CD4-positive, alpha-beta T cell treated with Interleukin-1 beta for 1 hour (primary cell): ENCODE measurements at places on chromosomes 3 and 15.

- peak; percentile 74 for DNase-seq
These were observed 3.6 kb downstream of the PDIA3 start for GRCh38 chr15:43749690-43750345.

DNA sequence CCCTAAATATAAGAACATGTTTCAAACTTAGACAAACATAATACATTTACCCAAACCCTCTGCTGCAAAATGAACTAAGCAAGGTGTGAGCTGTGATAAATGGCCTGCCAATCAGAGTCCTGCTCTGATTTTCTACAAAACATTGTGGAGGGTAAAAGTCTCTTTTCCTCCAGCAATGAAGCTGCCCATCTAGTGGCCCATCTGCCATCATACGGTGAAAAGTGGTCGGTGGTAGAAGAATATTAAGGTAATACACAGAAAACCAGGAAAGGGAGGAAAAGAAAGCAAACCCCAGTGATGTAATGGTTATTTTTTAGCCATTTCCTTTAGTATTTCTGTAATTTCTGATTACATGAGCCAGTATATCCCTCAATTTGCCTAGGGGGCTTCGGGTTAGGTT is 838.1 kb downstream of the TBL1XR1 start:
- DNase-seq: no peak

DNA sequence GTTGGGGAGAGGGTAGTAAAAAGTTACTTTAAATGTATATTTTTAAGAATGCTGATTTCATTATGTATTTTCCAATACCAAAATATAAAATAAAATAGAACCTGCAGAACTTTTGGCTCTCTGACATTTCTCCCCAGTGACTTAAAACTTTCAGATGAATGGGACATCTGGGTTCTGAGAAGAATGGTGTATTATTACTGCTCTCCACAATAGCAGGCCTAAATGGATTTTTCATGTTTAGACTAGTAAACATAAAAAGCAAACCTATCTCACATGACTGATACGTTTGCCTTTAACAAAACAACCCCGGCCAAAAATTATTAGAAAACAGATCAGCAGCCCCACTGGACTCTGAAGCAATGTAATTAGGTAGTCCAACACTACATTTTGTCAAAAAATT is 73.8 kb downstream of the FHIT start:
- no peak for DNase-seq

DNA sequence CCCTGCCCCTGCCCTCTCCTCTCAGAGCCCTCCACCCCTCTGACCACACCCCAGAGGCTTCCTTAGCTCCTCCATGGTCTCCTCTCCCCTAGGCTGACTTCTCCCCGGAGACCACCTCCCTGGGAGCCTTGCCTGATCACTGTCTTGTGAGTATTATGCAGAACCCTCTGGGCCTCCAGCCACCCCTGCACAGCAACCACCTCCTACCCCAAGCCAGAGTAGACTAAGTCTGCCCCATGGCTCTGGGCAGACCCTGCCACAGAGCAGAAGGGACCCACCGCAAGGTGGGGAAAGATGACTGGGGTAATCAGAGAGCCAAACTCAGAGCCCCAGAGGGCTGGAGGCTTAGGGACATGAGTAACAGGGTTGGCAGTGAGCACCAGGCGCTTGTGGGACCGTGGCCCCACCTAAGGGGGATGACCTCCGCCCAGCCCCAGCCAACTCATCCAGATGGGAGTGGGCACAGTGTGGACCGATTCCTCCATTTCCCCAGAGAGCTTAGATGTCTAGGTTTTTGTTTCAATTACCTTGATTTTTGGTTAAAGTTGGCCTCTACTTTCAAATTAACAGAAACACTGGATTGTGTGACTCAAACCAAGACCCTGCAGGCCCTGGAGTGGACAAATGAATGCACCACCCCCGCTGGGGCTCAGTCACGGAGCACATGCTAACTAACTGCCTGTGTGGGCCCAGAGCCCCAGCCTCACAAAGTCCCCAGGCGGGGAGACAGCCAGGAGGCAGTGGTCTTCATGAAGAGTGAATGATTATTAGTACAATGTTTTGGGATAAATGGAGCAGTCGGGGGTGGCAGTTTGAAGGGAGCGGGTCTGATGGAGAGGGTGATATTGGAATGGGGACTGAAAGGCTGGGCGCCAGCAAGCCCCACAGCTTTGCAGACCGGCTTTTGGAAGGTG is 119.4 kb upstream of the PRR20G start:
- DNase-seq: no peak

DNA sequence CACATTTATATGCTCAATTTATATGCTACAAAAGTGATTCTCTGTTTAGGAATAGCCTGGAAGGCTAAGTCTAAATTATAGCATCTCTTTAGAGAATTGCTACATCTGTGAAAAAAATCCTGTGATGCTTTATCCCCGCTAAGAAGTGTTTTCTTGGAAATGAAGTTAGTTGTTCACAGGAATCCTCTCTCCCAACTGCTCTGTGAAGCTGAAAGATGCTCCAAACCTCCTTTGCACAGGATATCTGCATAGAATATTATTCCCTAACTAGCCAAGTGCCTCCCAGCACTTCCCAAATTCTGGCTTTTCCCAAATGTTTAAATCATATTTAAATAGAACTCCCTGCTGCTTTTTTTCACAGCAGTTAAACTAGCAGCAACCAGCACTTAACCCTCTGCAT is 132.2 kb downstream of the SRGAP3 start:
- DNase-seq: no peak

- no peak for DNase-seq
These were observed 115.3 kb upstream of the NEO1 start for GRCh38 chr15:72936691-72937679.

- DNase-seq: no peak
These were observed 35.6 kb upstream of the RAB11A start for GRCh38 chr15:65833501-65834205.

- DNase-seq: no peak
These were observed 108.0 kb upstream of the SMAD3 start for GRCh38 chr15:66957431-66957720.

GRCh38 chr15:81161160-81161673 is 27.1 kb downstream of the CFAP161 start:
- DNase-seq: no peak

- no peak for DNase-seq
These were observed 14.6 kb downstream of the SCG5 start for GRCh38 chr15:32656091-32656490.

- DNase-seq: no peak
These were observed 231.3 kb downstream of the KCNMB2 start for GRCh38 chr3:178767581-178767980.

DNA sequence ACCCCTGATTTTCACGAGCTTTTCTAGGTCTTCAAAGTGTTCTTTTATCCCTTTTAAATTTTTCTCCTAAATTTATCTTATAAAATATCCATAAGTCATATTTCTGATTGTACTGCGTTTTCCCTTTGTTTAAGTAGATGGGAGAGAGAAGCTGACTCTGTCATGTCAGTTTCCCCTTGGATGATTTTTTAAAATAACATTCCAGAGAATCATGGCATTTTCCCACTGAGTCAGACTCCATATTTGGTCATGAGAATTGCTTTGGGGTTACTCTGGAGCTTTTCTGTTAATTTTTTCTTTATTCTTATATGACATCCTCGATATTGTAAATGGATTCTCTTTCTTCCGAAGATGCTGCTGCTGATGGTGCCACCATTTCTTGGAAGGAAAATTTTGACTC is 28.6 kb upstream of the UMPS start:
- no peak for DNase-seq

DNA sequence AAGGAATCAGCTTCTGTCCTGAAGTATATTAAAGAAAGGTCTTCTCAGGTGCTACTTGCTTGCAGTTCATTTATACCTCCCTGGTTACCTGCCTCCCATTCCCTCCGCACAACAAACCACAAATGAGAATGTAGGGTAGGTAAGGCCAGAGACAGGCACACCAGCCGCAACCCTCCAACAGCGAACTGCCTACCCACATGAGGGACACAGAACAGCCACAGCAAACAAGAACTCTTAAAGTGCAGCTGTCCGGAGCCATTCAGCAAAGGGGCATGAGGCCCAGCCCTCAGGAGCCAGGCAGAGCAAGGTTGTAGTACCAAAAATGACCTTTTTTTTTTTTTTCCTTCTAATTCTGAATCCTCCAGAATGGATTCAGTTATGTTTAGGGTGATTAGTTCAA is 52.4 kb downstream of the SPSB4 start:
- no peak for DNase-seq

GRCh38 chr15:66292571-66293418 is 573 bp upstream of the DIS3L start:
- DNase-seq: no peak

DNA sequence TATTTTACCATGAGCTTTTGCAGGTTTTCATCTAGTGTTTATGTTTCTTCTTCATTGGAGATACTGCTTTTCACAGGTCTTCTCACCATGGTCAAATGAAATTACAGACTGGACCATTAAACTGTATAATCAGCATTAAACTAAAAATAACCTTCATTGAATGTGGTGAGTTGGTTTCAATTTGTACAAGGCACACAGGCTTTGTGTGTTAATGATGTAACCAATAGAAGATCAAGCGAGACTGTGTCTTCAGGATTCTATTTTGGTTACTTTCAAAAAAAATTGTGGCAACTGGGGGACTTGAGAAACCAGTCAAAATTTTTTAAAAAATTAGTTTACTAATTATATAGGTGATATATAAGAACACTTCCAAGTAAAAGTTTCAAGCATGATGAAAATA is 54.3 kb upstream of the GCSAM start:
- DNase-seq: no peak

DNA sequence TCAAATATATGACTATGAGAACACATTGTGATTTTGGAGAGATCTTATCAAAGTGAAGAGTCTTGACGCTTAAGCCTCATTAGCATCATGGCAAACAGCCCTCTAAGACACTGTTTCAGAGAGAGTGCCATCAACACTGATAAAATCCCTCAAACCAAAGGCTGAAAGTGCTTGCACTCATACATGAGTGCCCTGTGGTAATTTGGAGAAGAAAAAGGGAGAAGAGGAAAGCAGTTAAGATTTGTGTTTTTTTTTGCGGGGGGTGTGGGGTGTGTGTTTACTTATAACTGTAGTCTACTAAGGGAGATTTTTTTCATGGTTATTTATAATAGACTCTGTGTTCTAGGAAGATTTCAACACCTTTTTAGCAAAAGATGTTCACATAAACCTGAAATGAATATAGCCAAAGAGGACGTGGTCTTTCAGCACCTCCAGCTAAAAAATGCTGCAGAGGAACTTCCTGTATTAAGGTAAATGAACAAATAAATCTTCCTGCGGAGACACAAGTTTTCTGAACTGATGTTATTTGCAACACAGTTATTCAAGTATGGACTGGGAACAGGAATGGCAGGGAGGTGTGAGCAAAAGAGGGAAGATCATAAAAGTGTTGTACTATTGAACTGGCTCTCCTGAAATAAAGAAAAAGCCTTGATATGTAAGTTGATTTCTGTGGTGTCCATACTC is 81.9 kb upstream of the TGFBR2 start:
- DNase-seq: no peak

DNA sequence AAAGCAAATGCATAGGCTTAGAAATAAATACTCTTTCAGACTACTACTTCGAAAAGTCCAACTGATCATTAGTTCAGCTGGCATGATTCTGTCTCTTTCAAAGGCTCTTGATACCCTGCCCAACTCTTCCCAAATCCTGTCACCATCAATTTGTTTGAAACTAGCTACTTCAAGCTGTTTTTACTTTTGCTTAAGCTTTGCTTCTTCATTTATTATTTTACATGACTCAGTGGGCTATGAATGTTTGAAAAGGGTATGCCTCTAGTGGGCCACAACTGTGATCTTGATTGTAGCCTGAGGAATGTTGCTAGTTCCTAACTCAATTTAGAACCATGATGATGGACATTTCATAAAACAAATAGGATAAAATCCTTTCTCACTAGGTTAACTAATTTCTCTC is 340.8 kb downstream of the NAALADL2 start:
- no peak for DNase-seq

DNA sequence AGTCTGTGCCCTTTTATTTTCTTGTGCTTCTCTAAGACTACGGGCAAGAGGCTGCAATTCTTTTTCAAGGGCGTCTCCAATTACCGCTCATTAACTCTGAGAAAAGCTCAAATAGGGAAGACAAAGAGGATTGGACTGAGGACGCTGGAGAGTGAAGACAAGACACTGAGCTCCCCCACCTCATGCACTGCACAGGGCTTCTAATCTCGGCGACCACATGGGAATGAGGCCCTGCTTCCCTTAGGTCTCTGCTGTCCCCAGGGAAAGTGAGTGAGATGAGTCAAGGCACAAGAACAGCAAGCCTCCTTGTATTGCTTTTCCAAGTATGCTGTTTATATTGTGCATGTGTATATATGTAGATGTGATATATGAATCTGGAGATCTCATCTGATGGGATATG is 392.2 kb upstream of the CFAP20DC start:
- no peak for DNase-seq

DNA sequence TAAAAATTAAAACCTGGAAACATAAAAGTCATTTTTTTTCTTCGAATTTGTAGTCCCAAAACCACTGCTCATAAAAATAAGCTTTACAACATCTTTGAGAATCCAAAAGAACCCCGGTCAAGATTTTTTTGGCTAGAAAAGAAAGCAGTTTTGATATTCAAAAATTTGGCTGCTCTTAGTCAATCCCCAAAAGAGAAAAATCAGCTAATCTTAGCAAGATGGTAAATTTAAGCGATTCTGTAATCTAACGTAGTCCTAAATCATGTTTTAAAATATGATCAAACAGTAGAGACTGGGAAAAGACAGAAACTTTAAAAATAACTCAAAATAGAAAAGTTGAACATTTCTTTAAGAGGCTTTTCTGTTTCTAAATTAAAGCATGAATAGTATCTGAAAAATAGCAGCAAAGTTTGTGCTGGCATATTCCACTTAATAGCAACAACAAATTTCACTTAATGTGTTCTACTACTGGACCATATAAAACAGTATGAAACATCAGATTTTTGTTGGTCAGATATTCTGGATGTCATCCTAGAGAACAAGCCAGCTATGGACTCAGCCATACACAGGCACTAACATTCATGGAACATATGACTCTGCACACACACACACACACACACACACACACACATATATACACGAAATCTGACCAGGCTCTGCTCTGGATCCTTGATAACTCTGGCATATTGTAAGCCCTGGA is 19.1 kb upstream of the NR2F2 start:
- no peak for DNase-seq

DNA sequence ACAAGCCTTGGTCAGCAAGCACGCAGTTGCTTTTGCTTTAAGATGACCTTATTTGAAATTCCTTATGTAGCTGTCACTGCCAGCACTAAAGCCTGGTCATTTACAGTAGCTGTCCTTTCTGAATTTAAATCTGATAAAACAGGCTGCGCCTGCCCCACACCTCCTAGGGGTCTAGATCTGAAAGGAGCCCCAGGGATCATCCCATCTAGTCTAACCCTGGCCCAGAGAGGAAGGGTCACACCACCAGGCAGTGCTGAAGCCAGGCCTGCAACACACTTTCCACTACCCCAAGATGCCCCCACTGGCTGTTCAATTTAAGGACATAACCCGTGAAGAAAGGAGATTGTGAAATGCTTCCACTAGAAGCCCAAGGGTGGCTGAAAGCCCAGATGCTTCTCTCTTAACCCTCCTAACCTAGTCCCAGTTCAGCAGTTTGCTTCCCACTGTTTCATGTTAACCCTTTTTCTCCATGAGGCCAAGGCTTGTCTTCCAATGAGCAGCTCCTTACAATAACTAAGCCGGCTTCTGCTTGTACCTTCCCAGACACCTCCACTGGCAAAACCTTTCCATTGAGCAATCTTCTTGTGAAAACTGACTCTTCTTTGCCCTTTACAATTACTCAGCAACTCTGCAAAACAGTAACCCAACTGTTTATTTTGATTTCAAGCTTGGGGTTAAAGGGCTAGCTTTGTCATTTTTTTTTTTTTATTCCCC is 198.9 kb upstream of the LPP start:
- DNase-seq: no peak

GRCh38 chr3:43496740-43497375 is 125.0 kb downstream of the ANO10 start:
- no peak for DNase-seq
